Neural crest cell (in vitro differentiated cells): ENCODE measurements at places on chromosomes 1 and 21. TPM values are rescaled to one million over a fixed set of nuclear protein-coding genes. Genes with fewer than 3 reads are reported as not detected.

GRCh38 chr1:248828845-248829244, 3.1 kb upstream of the SH3BP5L start:
- H3K27me3 ChIP-seq = peaks cover 19% of the 10 kb centered on the region
- no peak overlapping the region for H3K27ac ChIP-seq
- peak overlapping the region; percentile 56 for H3K4me3 ChIP-seq
- peaks cover 16% of the 10 kb centered on the region for H3K4me1 ChIP-seq
- no peak for DNase-seq

DNA sequence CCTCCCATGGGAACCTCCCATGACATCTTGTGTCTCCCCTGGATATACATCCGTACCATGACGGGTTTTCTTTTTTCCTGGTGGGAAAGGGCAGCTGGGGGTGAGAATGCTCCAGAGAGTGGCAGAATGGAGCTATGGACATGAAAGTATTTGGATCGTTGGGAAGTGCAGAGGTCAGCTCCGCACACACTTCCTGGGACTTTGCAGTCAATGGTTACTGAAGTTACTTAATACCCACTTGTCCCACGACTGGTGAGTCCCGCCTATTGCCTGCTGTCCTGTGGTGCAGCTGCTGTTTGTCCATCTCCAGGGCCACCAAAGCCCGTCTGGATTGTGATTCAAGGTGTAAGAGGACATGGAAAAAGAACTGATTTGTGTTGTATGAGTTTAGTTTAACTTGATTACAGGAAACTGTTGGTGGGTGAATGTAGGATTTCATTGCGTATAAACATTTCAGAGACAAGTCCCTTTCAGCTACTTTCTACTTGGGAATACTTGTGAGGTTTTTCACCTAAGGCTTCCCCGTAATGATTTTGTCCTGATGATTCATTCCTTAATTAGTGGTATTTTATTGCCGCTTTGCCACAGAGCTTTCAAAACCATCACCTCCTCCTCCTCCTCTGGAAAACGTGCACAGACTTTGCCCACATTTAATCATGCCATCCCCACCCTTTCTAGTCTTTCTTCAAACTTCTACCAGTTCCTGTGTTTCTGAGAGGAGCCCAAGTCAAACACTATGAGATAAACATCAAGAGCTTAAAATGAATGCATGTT, 308.8 kb downstream of the KIF26B start:
- H3K4me1 ChIP-seq = peaks cover 33% of the 10 kb centered on the region
- H3K36me3 ChIP-seq = no peaks in the 10 kb centered on the region
- DNase-seq = no peak

- peaks cover 6% of the 10 kb centered on the region for H3K27me3 ChIP-seq
- H3K4me3 ChIP-seq = no peak overlapping the region
- no peak overlapping the region for H3K27ac ChIP-seq
- no peak for DNase-seq
- no peaks in the 10 kb centered on the region for H3K36me3 ChIP-seq
These were observed 128.2 kb downstream of the ATG4C start for GRCh38 chr1:62912028-62912638.

OR6K3 gene
- total RNA-seq = not detected in 2 replicates

NBPF20 gene
- 4.3 and 4.7 TPM in 2 replicates for total RNA-seq
